ENCODE measurements at places on chromosomes 12 and 14. TPM values are rescaled to one million over a fixed set of nuclear protein-coding genes. Genes with fewer than 3 reads are reported as not detected.

- DNase-seq, result no peak
These were observed 4.4 kb downstream of the SLC22A17 start for GRCh38 chr14:23348297-23348655.

Gene PLBD2
- total RNA-seq, result 19.0 TPM

Gene SCNN1A
- 2.8 TPM for total RNA-seq

DNA sequence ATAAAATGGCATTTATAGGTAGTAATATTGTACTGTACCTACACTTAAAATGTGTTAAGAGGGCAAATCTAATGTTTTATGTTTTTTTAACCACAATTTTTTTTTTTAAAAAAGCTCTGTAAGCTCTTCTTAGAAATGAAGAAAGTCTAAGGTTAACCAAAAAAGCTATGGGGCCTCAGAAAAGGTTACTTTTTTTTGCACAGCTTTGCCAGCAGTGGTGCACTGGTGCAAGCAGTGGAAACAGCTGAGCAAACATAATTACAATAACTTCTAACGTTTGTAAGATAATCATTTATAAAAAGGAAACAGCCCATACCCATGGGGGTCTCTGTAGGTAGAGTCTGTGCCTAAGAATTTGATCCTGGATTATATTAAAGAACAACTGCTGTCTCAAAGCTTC, 85.1 kb upstream of the NID2 start:
- no peak for DNase-seq

GRCh38 chr14:68811171-68811570, 18.3 kb upstream of the ZFP36L1 start:
- DNase-seq, result no peak

GRCh38 chr14:20144820-20145219, 6.2 kb downstream of the OR4N5 start:
- DNase-seq, result no peak

Gene NTF3
- not detected for total RNA-seq

Gene KRT6B
- not detected for total RNA-seq

GRCh38 chr14:99717682-99718013, 33.5 kb downstream of the CYP46A1 start:
- DNase-seq, result no peak

Gene LMO3
- not detected for total RNA-seq

DNA sequence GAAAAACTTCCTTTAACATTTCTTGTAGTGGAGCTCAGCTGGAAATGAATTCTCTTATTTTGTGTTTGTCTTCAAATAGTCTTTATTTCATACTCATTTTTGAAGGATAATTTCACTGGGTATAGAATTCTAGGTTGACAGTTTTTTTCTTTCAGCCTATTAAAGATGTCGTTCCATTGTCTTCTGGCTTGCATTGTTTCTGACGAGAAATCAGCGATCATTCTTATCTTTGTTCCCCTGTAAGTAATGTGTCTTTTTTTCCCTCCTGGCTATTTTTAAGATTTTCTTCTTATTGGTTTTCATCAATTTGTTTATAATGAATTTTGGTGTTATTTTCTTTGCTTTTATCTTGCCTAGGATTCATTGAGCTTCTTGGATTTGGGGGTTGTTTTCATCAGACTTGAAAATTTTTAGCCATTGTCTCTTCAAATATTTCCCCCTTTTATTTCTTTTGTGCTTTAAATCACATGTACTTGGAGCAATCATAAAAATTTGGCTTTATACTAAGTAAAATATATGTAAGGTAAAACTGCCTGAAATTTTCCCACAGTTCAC, 89.4 kb downstream of the UNC79 start:
- no peak for DNase-seq

Gene ATL1
- total RNA-seq, result 1.6 TPM

Gene EEF1AKMT3
- total RNA-seq, result 4.0 TPM

Gene CIDEB
- total RNA-seq, result 16.8 TPM

DNA sequence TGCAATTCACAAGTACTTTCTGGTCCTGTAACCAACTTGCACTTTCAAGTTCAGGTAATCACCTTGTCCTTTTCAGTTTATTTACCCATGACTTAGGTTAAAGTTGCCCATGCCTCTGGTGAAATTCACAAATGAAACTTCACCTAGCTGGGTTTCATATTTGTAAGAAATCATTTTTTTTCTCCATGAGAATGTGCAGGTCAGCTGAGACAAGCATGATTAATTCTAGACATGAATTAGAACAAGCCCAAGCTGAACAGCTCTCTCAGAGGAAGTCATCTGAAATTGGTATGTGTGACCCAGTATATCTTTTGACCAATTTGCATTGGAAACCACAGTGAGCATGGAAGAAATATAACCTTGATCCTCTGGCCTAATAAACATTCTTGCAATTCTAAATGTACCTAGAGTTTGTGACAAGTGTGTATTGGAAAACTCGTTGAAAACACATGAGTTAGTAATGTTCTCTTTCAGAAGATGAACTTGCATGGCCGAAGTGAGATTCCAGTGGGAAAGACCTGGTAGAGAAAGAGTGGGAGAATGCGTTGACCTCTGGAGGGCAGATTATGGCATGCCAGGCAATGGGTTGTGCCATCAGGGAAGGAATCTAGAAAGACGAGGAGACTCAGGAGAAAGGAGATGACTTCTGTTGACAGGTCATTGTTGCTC, 486.5 kb downstream of the ZFP36L1 start:
- no peak for DNase-seq

Gene IRAK3
- total RNA-seq, result 2.4 TPM

DNA sequence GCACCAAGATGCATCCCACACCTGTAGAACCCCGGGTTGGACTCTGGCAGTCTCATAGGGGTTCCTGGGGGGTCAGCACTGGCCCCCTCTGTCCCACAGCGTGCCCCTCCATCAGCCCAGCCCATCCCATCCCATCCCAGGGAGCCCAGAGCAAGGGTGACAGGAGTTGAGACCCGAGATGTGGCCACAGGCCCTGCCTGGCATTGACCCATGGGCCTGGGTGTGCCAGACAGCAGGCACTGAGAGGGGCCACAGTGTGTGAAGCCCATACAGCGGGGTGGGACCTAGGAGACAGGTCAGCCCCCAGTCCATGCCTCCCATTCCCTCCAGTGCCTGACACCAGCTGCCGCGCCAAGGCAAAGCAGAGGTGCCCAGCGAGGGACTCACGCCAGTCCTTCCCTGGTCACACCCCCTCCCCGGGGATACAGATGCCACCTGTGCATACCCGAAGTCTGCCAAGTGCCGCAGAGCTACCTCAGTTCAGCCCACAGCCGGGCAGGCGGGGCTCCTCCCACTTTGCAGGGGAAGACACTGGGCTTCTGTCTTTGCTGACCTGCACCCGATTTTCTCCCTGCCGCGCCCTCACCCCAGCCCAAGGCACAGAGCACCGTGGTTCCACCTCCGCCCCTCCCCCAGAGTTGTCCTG, 50.4 kb downstream of the CYP46A1 start:
- no peak for DNase-seq
